ENCODE measurements at places on chromosomes 4 and X.

DNA sequence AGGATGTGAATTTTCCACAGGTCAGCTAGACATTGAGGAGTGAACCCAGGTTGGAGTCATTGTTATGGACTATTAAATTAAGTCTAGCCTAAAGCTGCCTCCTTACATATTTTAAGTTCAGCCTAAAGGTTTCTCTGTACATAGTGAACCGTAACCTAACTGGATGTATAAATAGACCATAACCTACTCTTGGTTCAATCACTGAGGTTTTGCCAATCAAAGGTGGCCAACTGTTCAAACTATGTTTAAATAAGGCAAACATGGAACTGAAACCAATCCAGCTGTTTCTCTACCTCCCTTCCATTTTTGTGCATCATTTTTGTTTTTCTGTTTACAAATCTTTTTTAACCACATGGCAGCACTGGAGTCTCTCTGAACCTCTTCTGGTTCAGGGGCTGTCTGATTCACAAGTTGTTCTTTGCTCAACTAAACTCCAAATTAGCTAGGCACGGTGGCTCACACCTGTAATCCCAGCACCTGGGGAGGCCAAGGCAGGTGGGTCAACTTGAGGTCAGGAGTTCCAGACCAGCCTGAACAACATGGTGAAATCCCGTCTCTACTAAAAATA, 43.9 kb upstream of the SFRP2 start:
- no peak for DNase-seq

- no peak for DNase-seq
Observed at GRCh38 chrX:13239272-13239671, 80.6 kb downstream of the ATXN3L start.

- no peak for DNase-seq
Observed at GRCh38 chr4:136277741-136278140, 1254.6 kb downstream of the PCDH18 start.

DNA sequence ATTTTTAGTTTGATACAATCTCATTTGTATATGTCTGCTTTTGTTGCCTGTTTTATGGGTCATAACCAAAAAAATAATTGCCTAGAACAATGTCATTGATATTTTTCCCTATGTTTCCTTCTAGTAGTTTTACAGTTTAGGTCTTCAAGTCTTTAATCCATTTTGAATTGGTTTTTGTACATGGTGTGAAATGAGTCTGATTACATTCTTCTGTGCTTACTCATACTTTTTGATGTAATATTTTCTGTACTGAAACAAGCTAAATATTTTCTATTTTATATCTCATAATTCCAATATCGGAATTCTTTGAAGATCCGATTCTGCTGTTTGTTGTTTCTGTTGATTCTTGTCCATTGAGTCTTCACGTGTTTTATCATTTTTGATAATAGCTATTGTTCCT, 10.6 kb downstream of the TMEM156 start:
- DNase-seq, result no peak

DNA sequence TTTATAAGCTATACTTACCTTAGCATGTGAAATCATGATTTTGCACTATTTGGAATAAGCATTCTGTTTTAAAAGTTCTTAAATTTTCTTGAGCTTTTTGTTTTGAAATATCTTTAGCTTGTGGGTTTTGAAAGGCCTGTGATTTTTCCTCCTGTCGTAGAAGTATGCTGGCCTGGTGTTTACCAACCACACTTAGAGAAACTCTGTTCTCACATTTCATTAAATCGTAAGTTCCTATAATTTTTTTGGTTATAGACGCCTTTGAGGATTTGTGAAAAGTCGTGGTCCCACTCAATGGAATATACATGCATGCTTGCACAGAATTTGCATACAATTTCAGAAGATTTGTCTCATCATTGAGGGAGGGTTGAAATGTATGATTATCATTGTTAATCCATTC, 63.6 kb downstream of the PDLIM5 start:
- DNase-seq, result no peak

DNA sequence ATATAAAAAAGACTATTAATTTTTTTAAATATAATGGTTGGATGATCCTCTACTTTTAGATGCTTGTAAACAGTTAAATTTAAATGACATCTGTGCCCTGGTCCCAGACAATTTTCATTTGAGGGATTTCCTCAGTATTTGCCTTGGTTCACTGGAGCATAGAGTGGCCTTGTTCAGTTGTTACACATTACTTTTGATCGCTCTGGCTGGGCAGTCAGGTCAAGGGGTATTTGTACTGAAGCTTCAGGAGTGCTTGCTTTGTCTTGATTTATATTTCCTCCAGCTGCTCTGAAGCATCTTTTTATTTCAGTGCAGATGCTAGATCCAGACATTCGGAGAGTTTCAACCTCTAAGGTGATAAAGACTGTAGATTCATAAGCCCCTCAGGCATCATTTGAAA, 50.0 kb downstream of the COMMD8 start:
- DNase-seq, result no peak

DNA sequence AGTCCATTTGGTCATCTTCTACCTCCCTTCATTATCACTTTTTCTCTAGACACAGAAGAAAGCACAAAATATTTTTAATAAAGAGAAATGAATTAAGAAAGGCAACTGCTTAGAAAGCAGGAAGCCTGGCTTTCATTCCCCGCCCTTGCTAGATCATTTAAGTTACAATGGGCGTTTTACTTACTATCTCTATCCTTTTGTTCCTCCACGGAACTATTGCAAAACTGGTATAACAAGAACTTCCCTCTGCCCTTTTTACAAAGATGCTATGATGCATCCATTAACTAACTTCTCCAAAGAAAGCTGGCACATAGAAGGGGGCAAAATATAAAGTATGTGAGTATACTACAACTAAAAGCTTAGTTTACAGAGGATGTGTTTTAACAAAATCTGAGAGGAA, 434.5 kb upstream of the FTHL17 start:
- DNase-seq, result no peak

- no peak for DNase-seq
Observed at GRCh38 chrX:65772842-65773241, 105.4 kb downstream of the MSN start.

DNA sequence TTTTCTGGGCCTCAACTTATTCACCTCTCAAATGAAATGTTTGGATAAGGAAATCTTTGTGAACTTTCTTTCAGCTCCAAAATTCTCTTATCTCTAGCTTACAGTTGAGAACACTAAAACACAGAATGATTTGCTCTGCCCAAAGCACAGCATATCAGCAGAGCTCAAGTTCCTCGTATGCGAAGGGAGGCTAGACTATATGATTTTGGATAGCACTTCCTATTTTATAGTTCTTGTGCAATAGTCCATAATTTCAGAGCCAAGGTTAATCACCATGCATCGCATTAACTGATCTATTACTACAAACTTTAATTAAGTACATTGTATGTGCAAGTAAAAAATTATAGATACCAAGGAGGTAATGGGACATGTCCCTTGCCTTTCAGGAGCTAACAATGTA, 27.0 kb upstream of the KLHL13 start:
- DNase-seq, result no peak

- no peak for DNase-seq
Observed at GRCh38 chr4:148103597-148104355, 338.4 kb downstream of the NR3C2 start.

DNA sequence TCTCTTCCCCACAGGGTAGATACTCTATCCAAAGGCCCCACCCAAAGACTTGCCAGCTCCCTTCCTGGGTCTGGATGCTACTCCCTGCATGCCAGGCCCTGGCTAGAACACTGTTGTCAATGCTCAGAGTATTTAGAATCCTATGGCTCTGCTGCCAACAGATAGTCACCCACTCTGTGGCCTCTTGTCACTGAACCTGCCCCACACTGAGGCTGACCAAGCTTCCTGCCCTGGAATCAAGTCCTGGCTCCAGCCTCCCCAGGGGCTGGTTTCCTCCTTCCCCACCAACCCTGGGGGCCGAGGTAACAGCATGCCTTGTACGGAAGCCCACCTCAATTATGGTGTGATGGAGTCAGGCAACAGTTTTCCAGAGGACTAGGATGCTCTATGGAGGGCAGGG, 63.3 kb downstream of the EFNB1 start:
- DNase-seq, result no peak

GRCh38 chr4:25030277-25031076, at the start of gene LGI2:
LGI2 (minus strand) TSS chr4:25030946; CDS start chr4:25030693, 253 bp downstream.
- DNase-seq, result peak; percentile 58

DNA sequence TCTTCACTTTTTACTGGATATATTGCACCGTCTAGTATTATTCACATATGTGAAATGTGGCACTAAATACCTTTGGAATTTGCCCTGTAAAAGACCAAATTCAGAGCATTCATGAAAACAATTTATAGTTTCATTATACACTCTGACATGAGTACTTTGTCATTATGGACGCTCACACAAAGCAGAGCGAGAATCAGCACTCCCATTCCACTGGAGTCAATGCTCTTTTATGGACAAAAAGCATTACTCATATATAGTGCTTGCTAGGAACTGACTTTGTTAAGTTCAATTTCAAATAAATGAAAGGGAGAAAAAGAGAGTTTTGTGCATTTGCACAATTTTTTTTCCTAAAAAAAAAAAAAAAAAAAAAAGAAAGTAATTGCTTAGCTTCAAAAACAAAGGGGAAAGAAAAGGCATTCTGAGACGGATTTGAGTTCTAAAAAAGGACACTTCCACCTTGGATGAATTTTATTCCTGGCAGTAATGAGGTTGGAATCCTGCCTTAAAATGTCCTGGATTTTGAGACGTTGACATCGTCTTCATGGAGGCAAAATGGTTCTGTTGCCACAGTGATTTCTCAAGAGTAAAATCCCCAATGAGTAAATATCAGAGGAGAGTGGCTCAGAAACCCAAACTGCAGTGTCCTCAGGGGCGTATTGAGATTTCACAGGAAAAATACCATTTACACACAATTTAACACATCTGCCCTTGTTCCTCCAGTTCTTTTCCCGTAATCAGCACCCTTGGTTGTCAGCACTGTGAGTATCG, 34.8 kb downstream of the CCDC149 start:
- peak; percentile 18 for DNase-seq

GRCh38 chrX:118346258-118347094, 570 bp downstream of the WDR44 start:
- peak; percentile 74 for DNase-seq

GRCh38 chr4:185669288-185669687, 134.0 kb upstream of the PDLIM3 start:
- no peak for DNase-seq

GRCh38 chrX:150643271-150643670, 49.9 kb upstream of the MTMR1 start:
- DNase-seq, result no peak

DNA sequence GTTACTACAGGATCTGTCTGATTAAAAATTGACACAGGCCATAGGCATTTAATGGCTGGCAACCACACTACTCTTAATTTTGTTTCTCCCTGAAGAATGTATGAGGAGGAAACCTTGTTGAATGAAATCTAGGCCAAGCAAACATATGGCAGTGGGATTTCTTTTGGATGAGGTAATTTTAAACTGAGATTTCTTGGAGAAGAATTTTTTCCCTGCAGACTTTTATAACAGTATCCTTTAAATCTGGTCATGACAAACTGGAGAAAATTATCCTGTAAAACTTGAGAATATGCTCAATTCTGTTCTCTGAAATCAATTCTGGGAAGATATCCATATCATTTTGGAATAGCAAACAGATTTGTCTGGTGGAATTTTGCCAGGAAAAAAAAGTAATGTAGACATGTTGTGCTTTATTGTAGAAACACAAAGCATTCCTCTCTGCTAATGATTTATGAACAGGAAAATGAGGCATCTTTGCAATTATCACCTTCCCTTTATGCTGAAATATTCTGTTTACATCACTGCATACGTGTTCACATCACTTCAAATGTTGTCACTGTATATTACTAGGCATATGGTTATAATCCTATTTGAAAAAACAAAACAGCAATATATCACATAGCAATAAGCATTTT, 108.3 kb upstream of the ARSJ start:
- peak; percentile 12 for DNase-seq

GRCh38 chr4:5954056-5954760, 61.3 kb upstream of the CRMP1 start:
- DNase-seq, result no peak

- no peak for DNase-seq
Observed at GRCh38 chr4:140408974-140409373, 18.5 kb downstream of the CLGN start.

DNA sequence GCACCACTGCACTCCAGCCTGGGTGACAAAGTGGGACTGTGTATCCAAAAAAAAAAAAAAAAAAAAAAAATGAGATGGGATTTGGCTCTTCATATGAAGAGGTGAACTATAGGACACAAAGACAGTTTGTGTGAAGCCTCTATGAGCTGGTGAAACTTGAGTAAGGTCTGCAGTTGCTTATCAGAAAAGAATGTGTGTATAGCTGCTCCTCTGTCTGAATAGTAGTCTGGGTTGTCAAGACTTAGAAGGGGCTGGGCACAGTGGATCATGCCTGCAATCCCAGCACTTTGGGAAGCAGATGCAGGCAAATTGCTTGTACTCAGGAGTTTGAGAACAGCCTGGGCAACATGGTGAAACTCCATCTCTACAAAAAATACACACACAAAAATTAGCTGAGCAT, 82.8 kb downstream of the ARSF start:
- no peak for DNase-seq

DNA sequence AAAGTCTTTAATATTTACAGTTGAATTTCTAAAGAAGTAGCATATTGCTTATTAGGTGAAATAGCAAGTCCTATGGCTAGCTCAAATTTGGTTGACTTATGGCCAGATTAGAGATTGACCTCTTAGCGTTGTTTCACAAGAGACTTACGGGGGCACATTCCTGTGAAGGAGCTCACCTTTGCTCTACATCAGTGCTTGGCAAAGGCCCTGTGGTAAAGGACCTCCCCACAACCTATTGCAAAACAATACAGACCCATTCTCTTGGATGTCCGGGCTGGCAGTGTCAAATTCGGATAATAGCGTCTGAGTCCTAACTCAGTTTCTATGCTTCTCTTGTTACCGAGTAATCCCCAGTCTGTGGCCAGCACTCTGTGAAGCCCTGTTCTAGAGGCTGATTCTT, 10.9 kb downstream of the PDHA1 start:
- DNase-seq, result no peak

DNA sequence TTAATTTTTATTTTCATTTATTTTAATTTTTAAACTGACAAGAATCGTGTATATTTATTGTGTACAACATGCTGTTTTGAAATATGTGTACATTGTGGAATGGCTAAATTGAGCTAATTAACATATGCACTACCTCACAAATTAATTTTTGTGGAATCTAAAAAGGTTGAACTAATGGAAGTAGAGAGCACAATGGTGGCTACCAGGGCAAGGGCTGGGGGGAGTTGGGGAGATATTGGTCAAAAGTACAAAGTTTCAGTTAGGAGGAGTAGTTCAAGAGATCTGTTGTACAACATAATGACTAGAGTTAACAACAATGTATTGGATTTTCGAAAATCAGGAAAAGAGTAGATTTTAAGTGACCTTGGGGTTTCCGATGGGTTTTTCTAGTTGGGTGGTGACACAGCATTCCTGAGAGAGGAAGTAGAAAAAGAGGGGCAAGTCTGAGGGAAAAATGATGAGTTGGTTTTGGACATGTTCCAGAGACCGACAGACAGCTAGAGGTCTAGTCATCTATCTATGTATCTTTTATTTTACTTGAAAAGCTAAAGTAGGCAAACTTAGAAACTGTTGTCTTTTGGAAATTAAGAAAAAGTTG, 23.2 kb downstream of the APOO start:
- DNase-seq, result peak; percentile 93

- no peak for DNase-seq
Observed at GRCh38 chrX:72492499-72492898, 80.1 kb downstream of the HDAC8 start.

- no peak for DNase-seq
Observed at GRCh38 chr4:165192956-165193355, 14.4 kb upstream of the KLHL2 start.

- DNase-seq, result no peak
Observed at GRCh38 chrX:139058831-139059495, 347.4 kb upstream of the FGF13 start.

All from suppressor macrophage treated with lipopolysaccharide for 1 hour (primary cell).